ENCODE measurements at places on chromosomes 2 and 18.

DNA sequence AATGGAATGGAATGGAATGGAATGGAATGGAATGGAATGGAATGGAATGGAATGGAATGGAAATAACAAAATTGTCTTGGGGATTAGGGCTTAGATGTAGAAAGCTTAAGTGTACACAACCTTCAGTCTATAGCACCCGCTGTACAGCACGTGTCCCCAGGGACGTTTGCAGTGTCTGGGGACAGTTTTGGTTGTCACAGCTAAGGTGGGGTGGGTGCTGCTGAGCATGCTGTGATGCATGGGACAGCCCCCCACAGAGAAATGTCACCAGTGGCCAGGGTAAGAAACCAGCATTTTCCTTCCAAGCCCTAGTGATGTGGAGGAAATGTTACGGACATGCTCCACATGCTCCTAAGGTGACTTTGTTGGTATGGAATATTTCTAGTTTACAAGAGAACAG, 70.8 kb downstream of the SH3RF3 start:
- no peak for DNase-seq

GRCh38 chr18:79871481-79872091, 73.8 kb downstream of the KCNG2 start:
- DNase-seq: no peak

DNA sequence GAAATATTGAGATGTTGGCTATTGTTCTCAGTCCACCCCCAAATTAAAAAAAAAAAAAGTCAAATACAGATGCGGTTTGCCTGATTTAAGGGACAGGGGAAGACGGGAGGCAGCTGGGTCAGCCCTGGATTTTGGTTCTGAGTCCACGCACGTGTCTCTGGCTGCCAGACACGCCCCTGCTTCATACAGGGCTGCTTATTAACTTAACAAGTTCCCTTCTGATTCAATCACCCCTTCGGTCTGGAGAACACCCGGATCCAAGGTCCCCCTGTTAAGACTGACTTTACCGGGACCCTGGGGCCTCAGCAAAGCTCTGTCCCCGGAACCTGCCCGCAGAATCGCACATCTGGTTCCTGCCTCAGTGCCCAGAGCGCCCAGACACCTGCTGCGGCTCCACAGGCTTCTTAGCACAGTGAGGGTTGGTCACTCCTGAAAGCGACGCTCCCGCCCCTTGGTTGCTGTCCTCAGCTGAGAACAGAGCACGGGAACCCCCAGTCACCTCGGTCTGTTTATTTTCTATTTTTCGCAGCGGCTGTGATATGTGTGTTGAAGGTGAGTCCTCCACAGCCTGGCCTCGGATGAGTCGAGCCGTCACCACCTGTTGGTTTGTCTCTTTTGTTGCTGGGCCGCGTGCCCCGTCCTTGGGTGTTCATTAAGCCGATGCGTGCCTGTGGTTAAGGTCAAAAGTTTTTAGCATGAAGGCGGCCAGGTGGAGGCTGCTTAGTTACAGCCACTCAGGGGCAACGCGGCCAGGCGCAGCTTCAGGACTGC, 57.2 kb downstream of the RTP5 start:
- no peak for DNase-seq

DNA sequence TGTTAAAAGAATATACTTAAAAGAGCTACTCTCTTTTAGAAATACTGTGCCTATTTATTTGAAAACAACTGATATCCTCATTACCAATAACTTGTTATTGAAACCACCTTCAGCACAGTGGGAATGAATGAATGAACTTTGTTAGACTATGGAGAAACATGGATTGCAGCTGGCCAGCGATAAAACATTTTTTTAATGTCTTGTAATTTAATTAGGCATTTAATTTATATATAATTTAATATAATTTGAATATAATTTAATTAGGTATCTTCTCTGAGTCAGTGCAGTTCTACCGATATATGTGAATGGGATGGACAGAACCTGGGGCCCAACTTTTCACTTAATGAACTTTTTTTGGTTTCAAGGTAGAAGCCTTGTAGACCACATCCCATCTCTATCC, 94.4 kb downstream of the KCTD18 start:
- DNase-seq: no peak

GRCh38 chr2:6922201-6922656, 5.0 kb downstream of the RNF144A start:
- no peak for DNase-seq

DNA sequence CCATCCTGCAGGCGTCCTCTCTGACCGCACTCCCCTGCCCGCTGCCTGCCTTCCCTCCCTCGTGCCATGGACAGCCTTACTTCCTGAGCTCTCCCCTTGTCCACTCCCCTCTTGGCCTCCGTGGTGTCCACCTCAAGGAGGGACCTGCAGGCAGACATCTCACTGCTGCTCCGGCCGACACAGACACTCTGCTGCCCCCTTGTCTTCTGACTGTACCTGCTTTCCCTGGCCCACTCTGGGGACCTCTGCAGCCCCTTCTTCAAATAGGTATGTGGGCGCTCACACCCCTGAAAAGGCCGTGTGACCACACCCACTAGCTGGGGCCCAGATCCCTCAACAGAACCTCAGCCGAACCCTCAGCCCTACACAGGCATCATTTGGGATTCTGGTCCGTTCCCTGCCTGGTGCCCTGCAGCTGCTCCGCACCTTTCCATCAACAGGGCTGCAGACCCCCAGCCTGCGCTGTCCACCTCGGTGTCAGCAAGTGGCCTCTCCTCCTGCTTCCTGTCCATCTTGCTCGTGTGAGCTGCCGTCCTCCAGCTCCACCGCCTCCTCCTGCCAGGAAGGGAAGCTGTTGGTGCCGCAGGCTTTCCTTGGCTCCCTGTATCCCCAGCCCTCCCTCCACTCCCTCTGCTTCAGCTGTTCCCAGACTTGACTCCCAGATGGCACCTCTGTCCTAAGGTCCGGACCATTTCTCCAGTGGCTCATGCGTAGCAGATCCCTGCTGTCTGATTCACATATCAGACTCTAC, 94.1 kb downstream of the KLHL29 start:
- DNase-seq: no peak

DNA sequence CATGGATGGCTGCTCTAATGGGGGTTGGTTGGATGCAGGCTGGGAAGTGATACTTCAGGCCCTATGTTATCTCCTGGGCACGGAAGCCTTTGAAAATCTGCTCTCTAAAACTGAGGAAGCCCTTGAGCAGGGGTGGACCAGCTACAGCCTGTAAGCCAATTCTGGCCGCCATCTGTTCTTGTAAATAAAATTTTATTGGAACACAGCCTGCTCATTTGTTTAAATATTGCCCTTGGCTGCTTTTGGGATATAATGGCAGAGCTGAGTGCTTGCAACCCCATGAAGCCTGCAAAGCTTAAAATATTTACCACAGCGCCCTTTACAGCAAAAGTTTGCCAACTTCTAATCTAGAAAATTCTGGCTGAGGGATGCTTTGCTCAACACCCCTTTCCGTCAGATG, 11.9 kb upstream of the IGFBP2 start:
- DNase-seq: no peak

DNA sequence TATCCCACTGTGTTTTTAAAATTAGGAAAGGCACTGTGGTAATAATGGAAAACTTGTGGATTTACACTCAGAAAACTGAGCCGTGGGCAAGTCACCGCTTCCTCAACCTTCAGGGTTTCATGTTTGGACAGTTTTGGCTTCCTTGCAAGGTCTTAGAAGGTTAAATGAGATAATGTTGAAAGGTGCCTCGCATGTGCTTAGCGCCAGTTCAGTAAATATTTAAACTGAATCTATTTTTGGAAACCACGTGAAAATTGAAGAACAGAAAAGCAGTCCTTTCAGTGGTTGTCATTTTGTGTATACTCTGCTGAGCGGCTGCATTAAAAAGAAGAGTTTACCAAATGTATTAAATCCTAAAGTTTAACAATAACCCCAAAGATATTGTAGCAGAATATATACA, 15.2 kb upstream of the AGAP1 start:
- DNase-seq: no peak

DNA sequence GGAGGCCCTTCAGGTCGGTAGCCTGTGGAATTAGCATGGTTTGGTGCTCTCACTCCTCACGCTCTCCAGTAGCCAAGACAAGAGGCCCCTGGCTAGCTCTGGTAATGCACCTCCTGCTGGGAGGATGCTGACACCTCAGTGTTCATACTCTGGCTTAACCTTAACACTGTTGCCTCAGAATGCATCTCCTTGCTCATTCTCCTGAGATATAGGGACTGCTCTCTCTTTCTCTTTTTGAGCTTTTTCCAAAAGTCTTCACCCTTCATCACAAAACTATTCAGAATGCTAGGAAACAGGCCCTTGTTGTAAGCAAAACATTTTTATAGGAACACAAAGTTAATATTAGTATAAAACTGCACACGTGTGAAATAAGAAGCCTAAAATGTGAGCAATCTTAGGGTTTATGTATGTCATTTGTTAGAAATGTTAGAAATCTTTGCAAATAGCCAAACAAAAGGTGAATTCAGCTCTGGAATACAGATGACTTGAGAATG, 17.3 kb upstream of the IMPA2 start:
- DNase-seq: no peak

DNA sequence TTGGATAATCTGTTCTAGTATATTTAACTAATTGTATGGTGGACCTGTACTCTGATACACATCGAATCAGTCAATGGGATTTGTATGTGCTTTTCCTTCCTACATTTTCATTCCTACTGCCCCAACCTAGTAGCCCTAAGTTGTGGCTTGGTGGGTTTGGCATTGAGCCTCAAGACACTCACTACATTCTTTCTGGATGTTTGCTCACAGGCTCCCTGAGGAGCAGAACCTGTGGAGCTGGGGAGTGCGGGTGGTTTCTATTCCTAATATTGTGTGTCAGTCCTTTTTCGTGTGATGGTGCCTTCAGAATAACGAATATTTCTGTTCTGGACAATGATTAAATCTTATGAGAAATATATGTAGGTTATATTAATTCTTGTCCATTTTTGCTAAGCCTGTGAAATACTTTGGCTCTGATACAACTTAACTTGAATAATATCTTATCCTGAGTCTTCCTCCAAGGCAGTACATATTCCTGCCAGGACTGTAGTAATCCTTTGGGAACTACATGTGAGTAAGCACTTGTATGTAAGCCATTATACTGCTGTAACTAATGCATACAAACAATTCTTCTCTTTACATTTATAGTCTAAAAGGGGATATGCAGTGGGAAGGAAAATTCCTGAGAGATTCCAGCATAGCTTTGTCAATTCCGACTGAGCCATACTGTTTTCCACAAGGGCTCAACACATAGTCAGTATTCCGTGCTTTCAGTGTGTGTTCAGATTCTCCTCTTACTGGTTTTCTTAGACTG, 150.6 kb downstream of the AGPS start:
- no peak for DNase-seq

- DNase-seq: no peak
Observed at GRCh38 chr2:196059491-196059960, 9.1 kb downstream of the DNAH7 start.

- no peak for DNase-seq
Observed at GRCh38 chr2:218270721-218271486, 585 bp downstream of the PNKD start.

DNA sequence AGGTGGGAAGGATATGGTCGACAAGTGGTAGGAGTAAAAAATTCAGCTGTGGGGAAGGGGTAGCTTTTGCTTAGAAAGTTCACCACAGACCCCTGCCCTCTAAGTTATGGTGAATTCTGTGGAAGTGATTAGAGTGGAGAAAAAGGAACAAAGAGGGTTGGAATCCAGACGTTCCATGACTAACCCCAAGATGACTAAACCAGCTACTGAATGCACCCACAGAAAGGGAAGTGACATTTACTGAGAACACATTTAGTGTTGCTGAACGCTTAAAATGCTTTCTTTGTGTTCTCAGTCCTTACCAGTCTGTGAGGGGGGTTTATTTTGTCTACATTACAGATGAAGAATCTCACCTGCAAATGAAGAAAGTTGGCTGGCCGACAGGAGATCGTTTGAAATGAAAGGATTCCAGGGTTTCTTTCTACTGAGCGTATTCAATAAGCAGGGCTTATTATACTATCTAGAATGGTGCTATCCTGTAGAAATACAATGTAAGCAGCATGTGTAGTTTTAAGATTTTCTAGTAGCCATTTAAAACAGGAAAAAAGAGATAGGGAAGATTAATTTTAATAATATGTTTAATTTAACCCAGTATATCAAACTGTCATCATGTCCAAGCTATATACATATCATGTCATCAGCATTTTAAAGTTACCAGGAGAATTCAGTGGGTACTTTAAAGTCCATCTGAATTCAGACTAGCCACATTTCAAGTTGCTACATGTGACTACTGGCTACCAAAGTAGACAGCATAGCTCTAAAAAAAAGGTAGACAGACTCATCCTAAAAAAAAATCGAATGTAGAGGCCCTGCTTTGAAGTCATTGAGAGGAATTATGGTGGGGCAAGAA, 60.1 kb downstream of the LIMS1 start:
- no peak for DNase-seq

- DNase-seq: peak; percentile 39
Observed at GRCh38 chr2:207087046-207087902, 78.5 kb downstream of the KLF7 start.

GRCh38 chr2:225017713-225018112, 24.6 kb downstream of the DOCK10 start:
- DNase-seq: no peak

DNA sequence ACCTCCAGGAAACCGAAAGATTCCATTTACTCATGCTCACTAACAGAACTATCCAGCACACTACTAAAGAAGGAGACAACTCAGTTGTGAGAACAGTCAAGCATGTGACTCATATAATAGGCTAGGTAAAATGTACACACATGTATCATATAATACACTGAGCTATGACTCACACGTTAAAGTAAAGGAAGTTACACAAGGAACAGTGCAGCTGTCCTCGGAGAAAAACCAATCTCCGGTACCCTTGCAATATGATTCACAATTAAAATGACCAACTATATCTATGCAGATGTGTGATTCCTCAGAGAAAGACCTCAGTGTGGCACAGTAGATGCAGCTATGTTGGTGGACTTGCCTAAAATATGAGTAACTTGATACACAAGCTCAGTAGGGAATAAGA, 76.5 kb downstream of the STRN start:
- DNase-seq: no peak

DNA sequence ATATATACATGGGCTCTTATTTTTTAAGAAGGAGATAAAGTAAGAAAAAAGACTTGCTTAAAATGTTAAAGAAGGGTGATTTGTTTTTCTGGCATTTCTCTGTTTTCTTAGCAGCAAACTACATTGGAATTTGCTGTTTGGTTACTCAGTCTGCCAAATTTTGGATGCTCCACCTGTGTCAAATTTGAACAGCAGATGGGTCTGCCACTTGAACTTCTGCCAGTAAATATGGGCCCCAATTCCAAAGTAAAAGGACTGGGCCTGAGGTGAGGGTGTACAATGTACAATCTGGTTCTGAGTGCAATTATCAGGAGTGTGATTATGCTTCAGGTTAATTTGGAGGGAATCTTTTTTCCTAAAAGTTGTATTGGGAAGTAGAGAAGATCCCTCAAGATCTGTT, 794.5 kb downstream of the DSC3 start:
- DNase-seq: no peak
